Nucleus accumbens (tissue), 56 donors: ENCODE measurements at places on chromosomes 2 and 18.

- no peak for DNase-seq
These were observed 25.5 kb downstream of the SP5 start for GRCh38 chr2:170740660-170741059.

- no peak for DNase-seq
These were observed 646.7 kb upstream of the ZNF804A start for GRCh38 chr2:183951630-183952029.

GRCh38 chr2:12173271-12173942, 427.0 kb downstream of the LPIN1 start:
- DNase-seq, result no peak

- DNase-seq, result no peak
These were observed 222.1 kb downstream of the GALNT13 start for GRCh38 chr2:154093856-154094255.

GRCh38 chr2:158539176-158540005, 82.6 kb downstream of the PKP4 start:
- no peak for DNase-seq
